T1000 (cell line): ENCODE measurements at places on chromosomes 2 and 18.

- DNase-seq, result no peak
Observed at GRCh38 chr2:48129293-48129950, 223.1 kb upstream of the FBXO11 start.

DNA sequence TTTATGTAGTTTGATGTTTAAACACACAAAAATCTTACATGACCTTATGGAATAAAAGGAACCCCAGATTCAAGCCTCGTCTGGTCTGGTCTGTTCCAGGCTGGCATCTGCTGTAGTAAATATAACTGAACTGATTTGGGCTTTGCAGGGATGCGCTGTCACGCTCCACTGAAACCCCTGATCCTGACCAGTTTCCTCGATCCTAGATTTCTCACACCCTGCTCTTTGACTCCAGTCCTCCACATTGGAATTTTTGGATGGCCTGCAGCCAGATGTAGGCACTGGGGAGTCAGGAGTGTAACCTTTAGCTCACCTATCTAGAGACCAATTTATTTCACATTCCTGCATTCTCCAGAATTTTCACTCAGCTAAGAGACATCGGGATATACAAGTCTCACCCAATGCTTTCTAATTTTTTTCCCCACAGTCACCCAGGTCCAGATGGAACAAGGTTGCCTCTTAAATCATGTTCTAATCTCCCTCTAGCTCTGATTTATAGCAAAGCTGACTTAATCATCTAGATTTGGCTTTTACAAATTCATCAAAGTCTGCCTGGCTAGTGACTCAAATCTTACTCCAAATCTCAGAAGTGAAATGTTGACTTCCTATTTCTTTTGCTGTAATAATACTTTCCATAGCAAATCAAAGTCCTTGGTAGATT, 219.6 kb downstream of the CD226 start:
- DNase-seq, result no peak

DNA sequence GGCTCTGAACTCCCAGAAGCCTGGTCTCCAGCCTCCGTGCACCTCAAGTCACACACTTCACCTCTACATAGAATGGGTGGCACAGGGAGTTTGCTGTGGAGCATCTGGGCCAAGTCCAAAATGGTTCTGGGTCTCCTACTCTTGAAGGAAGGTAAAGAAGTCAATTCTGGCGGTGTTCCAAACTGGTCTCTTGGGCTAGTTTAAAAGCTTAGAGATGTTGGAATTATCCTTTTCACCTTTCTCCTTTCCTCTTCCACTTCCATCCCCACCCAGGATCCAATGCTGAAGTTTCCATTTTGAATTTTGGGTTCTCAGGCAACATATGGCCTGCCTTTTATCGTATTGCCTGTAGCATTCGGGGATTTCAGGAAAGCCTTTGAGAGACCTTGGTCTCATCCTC, 325.2 kb downstream of the PDE11A start:
- DNase-seq, result no peak

- DNase-seq, result no peak
Observed at GRCh38 chr2:32711219-32711618, 83.4 kb downstream of the TTC27 start.

GRCh38 chr18:27411911-27412310, 226.8 kb upstream of the CHST9 start:
- no peak for DNase-seq

GRCh38 chr2:239378918-239379640, 21.7 kb downstream of the HDAC4 start:
- no peak for DNase-seq
